ENCODE measurements at places on chromosomes 1 and 21. TPM values are rescaled to one million over a fixed set of nuclear protein-coding genes. Genes with fewer than 3 reads are reported as not detected.

DNA sequence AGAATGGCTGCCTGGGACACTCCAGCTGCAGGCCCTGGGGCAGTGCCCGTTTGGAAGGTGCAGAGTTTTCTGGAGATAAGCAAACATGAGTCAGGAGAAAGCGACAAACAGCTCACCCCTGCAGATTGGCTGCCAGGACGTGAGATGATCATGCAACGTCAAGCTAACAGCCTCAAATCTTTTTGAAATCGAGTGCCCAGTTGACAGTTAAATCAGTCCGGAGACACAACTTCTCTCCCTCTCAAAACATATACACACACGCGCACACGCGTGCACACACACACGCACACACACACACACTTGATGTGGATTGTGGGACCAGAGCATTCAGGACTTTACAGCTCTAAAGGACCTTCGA lies 49.4 kb downstream of the TENT5C start:
- DNase-seq: no peak

DNA sequence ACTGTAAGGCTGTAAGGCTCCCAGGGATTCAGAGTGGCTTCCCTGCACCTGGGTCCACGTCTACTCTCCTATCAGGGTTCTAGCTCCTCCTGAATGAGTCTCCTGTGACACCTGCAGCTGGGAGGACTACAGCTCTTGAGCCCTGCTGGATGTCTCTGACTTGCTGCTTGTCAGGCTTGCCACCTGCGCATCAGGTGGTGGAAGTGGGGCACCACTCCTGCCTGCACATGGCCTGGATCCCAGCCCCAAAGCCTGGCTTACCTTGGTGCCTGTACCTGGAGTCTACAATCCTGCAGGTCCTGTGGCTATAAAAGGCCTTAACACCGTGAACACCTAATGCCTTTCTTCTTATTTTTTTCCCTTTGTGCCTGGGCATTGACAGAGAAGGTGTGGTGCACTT lies 82.2 kb downstream of the FAM78B start:
- DNase-seq: no peak

DNA sequence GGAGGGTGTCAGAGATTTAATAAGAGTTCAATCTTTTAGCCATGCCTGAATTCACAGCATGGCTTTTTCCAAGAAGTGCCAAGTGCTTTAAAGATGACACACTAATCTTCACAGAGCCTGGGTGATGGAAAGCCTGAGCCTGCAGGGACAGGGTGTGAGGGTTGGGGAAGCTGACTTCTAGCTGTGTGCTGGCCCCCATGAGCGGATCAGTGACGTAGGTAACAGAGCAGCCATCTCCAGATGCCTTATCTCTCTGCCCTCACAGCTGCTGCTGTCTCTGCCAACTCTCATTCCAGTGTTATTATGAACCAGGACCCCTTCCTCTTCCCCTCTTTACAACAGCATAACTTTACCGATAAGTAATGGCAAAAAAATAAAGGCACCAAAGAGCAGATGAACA lies 30.6 kb downstream of the FAM78B start:
- peak; percentile 24 for DNase-seq

ZBTB48 gene
- 20.7 TPM for polyA plus RNA-seq

DNA sequence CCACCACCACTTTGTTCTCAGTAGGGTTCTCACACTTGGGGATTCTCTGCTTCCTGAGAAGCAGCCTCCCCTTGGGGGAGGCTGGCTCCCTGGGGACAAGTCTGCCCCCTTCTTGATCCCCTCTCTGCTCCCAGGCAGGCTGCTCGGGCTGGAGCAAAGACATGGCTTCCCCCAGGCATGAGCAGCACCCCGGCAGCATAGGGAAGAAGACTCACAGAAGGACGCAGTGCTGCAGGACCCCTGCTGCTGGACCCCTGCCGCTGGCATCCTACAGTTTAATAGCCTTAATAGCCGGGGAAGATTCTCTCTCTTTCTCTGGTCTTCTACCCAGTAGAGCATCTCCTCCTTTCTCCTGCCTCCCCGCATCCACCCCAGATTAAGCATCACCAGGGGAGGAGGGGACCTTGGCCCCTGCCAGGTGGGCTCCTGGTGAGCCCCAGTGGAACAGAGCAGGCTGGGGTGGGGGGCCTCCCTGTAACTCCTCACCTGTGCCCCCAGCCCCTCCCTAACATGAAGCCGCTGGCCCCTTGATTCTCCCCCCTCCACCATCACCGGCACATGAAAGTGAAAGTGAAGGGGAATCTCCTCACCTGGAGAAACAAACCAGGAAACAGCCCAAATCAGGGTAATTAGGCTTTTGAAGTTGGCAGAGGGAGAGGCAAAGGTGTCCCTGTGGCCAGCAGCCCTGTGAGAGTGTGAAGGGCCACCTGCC lies 2.5 kb downstream of the WNT3A start:
- no peak for DNase-seq

NOTCH2NLA gene
- 27.7 TPM for polyA plus RNA-seq

GRCh38 chr1:25566176-25566729 lies 22.8 kb downstream of the LDLRAP1 start:
- DNase-seq: no peak

- peak; percentile 60 for DNase-seq
These were observed 95.8 kb downstream of the PSMG1 start for GRCh38 chr21:39087238-39088030.

DNA sequence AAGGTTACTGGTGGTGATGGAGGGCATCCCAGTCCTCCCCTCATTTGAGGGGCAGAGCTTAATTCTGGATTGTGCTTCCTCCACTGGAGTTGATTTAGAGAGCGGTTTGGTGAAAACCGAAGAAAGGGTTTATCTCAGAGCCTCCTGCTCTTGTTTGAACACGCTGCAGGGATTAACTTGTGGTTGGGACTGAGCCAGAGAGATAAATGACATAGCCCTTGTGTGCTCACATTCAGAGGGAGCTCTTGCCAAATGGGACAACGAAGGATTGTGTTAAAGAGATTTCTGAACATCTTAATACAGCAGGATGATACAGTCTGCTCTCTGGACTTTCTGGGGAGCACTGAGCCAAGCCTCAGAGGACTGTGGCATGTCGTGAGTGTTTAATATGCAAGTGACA lies 308.2 kb downstream of the DISC1 start:
- DNase-seq: peak; percentile 86

TEX38 gene
- 0.16 TPM for polyA plus RNA-seq

GRCh38 chr1:35499652-35500176 lies 57.5 kb downstream of the KIAA0319L start:
- DNase-seq: no peak

DNA sequence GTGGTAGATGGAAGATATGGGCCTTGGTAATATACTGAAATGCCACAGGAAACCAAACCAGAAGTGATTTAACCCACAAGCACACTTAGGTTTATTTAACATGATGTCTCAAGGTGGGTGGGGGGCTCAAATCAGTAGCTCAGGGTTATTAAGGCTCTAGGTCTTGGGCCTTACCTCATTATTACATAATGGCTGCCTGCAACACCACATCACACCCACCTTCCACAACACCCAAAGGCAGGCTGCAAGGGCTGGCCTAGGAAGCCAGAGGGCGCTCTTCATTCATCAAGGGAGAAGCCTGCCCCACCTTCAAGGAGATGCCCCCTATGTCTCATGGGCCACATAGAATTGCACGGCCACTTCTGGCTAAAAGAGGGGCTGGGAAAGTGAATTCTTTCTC lies 6.0 kb downstream of the TFF1 start:
- no peak for DNase-seq

CRABP2 gene
- 258 TPM for polyA plus RNA-seq

WNT4 gene
- polyA plus RNA-seq: 4.3 TPM

DNA sequence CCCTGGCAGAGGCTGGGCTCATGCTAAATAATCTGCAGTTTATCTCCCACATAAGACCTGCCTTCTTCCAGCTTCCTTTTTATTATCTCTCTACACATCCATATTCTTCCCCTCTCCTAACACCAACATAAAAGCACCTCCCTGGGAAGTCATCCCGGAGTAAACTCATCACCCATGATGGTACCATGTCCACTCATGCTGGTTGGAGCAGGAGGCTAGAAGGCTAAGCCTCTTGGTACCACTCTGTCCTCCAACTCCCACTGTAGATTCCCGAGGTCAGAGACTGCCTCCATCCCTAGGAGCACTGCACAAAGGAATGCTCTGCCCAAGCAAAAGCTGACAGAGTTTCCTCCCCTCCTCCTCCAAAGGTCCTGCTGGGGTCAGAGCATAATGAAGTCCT lies 4.2 kb downstream of the DENND2D start:
- no peak for DNase-seq

DNA sequence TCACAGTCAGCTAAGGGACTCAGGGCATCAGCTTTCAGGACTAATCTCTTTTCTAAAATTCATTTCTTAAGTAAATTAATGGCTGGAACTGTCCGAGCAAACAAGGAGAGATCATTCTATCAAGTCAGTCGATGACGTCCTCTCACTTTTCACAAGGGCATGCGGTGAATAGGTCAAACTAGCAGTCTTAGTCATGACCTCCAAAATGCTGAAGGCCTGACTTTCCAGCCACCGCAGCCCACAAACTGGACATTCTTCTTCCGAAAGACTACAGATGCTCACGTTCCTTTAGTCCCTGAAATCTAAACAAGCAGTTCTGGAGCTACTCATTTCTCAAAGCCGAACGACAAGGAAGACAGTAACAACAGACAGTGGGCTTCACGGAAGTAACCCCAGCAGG lies 127.9 kb downstream of the TIAM1 start:
- DNase-seq: no peak

CLEC20A gene
- not detected for polyA plus RNA-seq

TRNP1 gene
- polyA plus RNA-seq: 1.4 TPM

GRCh38 chr1:20233394-20233793 lies 47.1 kb upstream of the PLA2G2C start:
- DNase-seq: peak; percentile 29

DNA sequence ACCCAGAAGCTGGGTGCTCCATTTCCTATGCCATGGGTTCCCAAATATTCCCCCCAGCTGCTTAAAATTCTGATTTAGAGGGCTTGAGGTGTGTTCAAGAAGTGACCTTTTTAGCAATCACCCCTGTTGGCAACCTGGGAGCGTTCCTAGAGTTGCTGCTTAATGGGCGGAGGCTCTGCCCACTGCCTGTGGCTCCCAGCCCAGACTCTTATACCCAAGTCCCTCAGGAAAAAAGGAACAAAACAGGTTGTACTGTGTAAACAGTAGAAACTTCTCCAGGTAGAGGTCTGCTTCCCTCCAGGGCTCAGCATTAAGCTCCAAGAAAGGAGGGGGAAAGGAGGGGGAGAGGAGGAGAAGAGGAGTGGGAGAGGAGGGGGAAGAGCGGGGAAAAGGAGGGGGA lies 14.6 kb upstream of the TENT5C start:
- DNase-seq: no peak

SPRR3 gene
- polyA plus RNA-seq: not detected

DNA sequence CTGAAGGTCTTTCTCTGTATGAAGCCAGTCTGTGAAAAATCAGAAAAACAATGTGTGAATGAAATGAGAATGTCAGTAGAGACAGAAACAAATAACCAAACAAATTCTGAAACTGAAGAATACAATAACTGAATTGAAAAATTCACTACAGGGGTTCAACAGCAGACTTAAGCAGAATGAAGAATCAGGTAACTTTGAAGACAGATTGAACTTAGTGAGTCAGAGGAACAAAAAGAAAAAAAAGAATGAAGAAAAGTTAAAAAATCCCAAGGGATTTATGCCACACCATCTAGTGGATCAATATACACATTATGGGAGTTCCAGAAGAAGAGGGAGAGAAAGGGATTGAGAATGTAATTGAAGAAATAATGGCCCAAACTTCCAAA lies 14.6 kb downstream of the ZNF691 start:
- no peak for DNase-seq

GRCh38 chr1:151570819-151571218 lies 30.7 kb downstream of the TUFT1 start:
- no peak for DNase-seq

DNA sequence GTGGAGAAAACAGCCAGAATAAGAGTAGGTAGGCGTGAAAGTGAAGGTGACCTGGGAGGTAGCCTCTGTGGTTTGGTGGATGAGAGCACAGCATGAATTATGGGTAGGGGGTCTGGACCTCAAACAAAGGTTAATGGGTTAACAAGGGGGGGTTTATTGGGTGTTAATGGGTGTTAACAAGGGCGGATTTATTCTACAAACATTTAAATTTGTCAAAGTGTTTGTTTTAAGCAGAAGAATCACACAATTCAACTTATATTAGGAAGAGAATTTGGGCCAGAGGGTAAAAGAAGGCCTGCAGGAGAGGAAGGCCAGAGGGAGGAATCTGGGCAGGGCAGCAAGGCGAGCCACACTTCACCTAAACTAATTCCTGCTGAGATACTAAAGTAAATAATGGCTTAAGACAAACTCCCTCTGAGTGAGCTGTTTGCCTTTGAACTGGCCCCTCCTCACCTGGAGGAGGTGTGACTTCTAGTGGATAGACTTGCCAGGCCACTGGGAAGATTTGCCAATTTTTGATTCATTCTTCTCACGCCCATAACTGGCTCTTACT lies 191.7 kb downstream of the GIPC2 start:
- DNase-seq: no peak

DNA sequence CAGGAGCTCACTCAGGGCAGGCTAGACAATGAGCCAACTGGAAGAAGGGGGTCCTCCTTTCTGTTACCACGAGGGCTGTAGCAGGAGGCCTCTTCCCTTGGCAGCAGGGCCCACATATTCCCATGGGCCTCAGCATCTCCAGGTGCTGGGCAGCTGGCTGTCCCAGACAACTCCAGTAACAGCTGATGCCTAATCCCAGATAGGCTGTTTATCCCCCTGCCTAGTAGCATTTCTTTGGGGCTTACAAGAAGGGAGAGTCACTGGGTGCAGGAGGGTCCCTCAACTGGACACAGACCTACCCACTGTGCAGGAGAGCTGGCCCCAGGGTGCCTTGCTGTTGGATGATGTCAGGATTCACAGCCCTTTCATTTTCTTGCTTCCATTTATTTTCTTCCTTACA lies 278.2 kb downstream of the DSCAM start:
- peak; percentile 48 for DNase-seq

- no peak for DNase-seq
These were observed 97.4 kb upstream of the CHRM3 start for GRCh38 chr1:239288820-239289554.

GNAT2 gene
- not detected for polyA plus RNA-seq

DNA sequence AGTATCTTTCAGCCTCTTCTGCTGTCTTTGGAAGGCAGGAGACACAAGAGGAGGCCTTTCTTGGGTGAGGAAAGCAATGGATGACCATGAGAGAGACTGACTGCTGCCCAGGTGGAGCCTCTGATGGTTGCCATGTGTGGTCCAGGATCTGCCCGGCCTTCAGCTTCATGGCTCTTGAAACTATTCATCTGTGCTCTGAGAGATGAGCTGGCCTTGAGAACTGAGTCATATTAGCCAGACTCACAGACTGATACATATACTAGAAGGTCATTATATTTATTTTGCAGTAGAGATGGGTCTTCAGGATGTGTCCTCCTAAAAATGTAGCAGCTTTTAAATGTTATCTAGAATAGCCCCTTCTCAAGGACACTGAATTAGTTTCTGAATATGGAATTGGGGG lies 33.7 kb downstream of the PTGFRN start:
- no peak for DNase-seq

DNA sequence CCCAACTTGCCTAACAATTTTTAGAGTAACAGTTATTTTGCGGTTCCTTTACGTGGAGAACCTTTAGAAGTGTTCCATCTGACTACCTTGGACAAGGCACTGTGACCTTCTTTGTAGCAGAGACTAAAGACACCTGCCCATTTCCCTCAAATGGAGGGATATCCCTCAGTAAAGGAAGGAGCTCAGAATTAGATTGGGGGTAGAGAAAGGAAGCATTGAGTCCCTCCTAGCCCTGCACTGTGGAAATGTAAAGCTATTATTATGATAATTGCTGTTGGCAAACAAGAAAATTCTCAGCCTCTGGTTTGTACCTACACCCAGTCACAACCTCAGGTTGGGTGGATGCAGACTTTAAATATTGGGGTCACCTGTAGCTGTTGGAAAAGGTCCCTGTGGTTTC lies 72.6 kb upstream of the MACF1 start:
- no peak for DNase-seq

- DNase-seq: no peak
These were observed 456.5 kb downstream of the KIF26B start for GRCh38 chr1:245611251-245611650.

Measured in muscle of leg (tissue), 16 donors.